Body of pancreas (tissue), 4 donors: ENCODE measurements at places on chromosomes 3 and 15.

GRCh38 chr15:55970286-55970685 is 23.1 kb downstream of the NEDD4 start:
- no peak for DNase-seq

DNA sequence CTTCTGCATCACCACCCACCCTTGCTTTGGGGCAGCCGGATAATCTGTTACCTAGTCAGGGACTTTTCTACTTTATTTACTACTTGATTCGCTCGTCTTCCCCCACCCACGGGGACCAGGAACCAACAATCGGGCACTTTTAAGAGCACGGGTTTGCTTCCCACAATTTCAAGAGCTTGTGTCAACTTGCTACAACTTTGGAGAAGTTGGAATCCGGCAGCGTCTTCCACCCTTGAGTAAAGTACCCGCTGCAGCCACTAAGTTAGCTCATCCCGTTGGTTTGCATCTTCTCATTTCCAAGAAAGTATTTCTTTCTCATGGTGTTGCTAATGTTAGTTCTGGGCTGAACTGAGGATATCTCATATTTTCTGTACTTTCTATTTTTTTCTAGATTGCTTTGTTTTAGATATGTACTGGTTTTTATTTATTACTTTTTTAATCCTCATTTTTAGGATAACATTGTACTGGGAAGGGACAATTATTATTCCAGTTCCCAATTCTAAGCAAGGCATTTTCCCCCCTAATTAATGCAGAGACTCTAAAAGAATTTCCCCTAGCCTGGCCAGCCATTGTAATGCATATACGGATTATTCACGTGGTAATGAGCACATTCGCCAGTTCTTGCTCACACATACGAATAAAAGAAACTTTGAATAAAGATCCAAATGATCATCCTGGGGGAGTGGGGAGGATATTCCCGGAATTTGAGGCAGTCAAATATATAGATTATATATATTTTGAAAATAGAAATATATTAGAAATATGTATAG is 4.0 kb downstream of the SOX2 start:
- no peak for DNase-seq

DNA sequence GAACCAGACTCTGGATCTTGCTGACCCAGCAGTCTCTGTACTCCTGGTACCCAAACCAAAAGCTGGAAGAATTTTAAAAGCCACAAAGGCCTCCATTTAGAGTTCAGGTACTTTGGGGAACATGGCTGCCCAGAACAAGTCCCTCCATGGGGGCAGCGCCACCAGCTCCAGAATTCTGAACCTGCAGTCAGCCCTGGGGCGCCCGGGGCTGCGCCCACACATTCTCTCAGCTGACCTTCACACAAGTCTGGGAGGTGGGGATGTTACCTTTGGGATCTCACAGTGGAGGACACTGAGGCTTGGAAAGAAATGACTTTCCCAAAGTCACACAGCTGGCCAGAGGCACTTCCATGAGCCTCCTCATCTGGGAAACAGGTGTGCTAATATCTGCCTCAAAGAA is 154.8 kb downstream of the RAB11A start:
- DNase-seq: no peak

GRCh38 chr3:139505829-139506386 is 29.6 kb upstream of the RBP2 start:
- no peak for DNase-seq

DNA sequence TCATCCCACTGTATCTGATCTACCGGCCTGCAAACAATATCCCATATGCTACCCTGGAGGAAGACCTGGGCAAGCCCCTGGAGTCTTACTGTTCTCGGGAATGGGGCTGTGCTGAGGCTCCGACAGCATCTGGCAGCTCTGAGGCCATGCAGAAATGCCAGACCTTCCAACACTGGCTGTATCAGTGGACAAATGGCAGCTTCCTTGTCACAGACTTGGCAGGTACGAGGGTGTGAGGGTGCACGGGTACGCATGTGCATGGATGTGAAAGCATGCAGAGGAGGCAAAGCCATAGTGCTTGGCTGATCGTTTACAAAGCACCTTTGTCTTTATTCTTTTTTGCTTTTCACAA is 20.0 kb upstream of the SLC28A1 start:
- DNase-seq: no peak

DNA sequence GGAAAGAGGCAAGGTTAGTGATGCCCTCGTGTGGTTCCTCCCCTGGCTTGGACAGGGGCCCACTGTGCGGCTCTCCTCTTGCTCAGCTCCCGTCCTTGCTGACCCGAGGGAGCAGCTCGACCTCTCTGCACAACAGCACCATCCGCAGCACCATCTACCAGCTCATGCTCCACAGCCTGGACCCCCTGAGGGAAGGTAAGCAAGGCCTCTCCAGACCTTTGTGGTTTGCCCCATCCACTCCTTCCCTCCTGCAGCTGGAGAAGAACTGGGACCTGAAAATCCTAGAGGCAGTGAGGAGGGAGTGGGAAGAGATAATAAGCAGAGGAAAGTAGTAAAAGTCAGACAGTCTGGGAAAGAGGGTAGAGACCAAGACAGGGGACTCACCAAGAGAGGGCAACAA is 17.8 kb downstream of the SLC24A1 start:
- DNase-seq: no peak

GRCh38 chr15:38297623-38298388 is 45.2 kb downstream of the SPRED1 start:
- DNase-seq: no peak

GRCh38 chr3:86109434-86109833 is 881.5 kb downstream of the VGLL3 start:
- DNase-seq: no peak

DNA sequence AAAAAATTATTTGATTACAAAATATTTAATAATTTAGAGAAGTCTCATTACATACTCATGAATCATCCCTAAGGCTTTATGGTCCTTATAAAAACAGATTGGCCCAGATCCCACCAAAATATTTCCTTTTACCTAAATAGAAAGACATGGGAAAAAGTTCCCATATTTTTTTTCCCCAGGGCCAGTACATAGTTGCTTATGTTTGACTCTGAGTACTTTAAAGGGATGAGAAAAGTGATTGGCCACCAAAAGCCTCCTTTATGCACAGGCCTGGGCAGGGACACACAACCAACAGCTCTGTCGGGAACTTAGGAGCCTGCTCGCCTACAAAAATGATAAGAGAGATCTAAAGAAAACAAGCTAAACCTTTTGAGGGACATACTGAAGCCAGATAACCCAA is 22.3 kb downstream of the KCNAB1 start:
- no peak for DNase-seq

GRCh38 chr15:76330080-76330680 is 6.4 kb upstream of the ISL2 start:
- DNase-seq: peak; percentile 67

- no peak for DNase-seq
Observed at GRCh38 chr3:107847791-107848190, 243.0 kb downstream of the CD47 start.

- no peak for DNase-seq
Observed at GRCh38 chr15:67799801-67800205, 25.5 kb upstream of the SKOR1 start.

GRCh38 chr3:147187687-147188086 is 218.7 kb downstream of the ZIC4 start:
- no peak for DNase-seq

GRCh38 chr3:39124876-39125840 is 17.7 kb downstream of the TTC21A start:
- DNase-seq: peak; percentile 73

DNA sequence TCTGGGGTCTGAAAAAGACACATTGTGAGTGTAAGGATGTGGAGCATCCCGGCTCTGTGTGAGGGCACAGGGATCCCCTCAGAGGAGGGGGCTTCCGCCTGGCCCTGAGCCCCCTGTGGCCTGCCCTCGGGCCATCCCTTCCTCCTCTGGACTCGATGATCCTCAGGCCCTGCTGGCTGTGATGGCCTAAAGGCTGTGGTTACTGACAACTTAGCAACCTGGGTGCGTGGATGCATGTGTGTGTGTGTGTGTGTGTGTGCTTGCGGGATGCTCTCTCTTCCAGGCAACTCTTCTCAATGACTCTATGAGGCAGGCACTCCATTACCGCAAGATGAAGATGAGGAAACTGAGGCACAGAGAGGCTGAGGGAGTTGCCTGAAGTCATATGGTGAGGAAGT is 66.0 kb downstream of the ASB7 start:
- no peak for DNase-seq
